ENCODE measurements at places on chromosomes 2 and 18. TPM values are rescaled to one million over a fixed set of nuclear protein-coding genes. Genes with fewer than 3 reads are reported as not detected.

GRCh38 chr2:120291401-120292311 lies 39.0 kb downstream of the RALB start:
- DNase-seq: no peak

- DNase-seq: peak; percentile 16
Observed at GRCh38 chr2:156826341-156826933, 390.3 kb downstream of the GPD2 start.

DNA sequence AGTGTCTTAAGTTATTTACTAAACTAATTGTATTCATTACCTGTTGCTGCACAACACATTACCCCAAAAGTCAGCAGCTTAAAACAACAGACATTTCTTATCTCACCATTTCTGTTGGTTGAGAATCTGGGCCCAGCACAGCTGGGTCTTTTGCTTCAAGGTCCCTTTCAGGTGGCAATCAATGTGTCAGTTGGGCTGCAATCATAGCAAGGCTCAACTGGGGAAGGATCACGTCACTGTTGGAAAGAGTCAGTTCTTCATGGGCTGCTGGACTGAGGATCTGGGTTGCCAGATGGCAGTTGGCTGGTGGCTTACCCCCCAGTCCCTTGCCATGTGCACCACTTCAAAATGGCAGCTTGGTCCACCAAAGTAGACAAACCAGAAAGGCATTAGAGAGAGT lies 261.2 kb downstream of the SUCLG1 start:
- no peak for DNase-seq

DNA sequence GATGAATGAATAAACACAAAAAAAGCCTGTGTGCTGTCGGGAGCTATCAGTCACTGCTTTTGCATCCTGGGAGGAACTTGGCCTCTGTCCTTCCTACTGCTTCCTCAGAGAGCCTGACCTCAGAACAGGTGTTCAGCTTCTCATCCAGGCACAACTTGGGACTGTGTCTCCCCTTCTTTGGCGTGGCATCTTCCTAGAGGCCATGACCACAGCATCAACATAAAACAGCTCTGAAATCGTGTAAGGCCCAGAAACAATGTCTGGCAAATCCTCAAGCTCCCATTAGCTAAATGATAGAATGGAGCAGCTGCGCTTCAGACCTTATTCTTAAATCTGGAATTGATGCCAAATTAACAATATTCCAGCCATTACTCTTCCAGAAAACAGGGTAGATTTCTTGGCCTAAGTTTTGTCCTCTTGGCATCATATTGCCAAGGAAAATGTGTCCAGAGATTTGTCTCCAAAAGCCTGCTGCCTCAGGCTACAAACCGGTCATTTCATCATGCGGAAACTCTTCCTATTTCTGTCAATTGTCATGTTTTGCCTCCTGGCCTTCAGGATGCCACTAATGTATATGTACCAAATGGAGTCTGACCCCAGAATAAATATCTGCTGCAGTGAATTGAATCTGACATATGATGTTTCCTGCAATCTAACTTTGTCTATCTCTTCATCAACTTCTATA lies 53.2 kb upstream of the RAB27B start:
- DNase-seq: no peak

DNA sequence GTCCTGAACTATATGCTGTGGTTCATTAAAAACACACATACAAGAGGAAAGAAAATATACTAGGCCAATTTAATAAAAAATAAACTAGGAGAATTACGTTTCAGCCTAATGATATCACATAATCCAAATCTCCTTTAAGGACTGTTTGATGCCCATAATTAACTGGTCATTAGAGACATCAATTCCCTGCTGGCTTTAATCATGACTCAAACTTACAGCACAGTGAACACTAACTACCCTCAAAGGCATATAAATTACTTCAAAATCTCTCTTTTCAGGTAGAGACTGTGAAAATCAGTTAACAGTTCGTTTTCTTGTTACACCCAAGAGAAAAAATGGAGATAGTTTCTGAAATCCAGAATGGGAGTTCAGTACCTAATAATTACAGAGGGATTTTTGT lies 567.4 kb downstream of the CBLN2 start:
- DNase-seq: no peak

- no peak for DNase-seq
Observed at GRCh38 chr2:149828520-149829210, 241.1 kb upstream of the MMADHC start.

- no peak for DNase-seq
Observed at GRCh38 chr2:118853651-118854291, 6.3 kb upstream of the EN1 start.

GRCh38 chr18:52652391-52652790 lies 312.4 kb downstream of the DCC start:
- DNase-seq: peak; percentile 2

GRCh38 chr18:52367953-52368742 lies 28.2 kb downstream of the DCC start:
- no peak for DNase-seq

DNA sequence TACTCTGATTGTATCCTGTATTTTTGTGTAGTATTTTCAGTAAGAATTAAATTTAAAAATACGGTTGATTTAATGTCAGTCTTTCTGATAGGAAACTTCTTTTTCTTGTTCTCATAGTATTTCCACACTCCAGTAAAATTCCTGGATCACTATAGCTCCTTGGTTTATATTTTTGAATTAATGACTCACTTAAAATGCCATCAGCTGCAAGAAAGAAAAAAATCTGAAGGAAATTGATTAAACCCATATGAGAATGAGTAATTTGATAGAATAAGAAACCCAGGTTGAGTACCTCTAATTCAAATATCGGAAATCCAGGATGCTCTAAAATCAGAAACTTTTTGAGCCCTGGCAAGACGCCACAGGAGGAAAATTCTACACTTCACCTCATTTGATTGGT lies 186.8 kb upstream of the RND3 start:
- no peak for DNase-seq

- DNase-seq: no peak
Observed at GRCh38 chr18:77373730-77374445, 124.2 kb downstream of the GALR1 start.

DNA sequence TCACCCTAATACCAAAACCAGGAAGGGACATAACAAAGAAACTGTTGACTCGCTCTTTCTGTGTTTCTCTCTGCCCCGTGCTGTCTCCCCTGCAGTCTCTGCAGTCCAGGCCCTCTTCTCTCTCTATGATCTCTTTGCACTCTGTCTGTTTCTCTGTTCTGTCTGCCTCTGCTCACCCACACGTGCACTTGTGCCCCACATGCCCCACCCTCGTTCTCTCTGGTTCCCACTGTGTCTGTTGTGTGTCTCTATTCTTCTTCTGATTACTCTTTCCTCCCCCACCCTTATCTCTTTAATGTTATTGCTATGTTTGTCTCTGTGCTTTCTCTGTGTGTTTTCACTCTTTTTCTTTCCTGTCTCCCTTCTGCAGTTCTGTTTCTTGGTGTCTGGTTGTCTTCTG lies 54.0 kb downstream of the NAT8 start:
- no peak for DNase-seq

DNA sequence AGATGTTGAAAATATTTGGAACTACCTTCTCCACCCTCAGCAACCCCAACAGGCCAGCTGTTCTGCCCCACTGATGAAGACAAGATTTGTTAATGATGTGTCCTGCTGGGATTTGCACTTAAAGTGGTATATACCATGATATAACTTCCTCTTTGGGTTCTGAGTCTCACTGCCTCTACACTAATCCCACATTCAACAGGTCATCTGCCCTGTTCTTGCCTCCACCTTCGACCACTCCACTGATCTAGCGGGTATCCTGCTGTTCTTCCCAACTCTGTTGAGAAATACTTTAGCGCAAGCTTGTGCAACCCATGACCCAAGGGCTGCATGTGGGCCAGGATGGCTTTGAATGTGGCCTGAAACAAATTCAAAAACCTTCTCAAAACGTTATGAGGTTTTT lies 72.7 kb downstream of the LRP1B start:
- no peak for DNase-seq

DNA sequence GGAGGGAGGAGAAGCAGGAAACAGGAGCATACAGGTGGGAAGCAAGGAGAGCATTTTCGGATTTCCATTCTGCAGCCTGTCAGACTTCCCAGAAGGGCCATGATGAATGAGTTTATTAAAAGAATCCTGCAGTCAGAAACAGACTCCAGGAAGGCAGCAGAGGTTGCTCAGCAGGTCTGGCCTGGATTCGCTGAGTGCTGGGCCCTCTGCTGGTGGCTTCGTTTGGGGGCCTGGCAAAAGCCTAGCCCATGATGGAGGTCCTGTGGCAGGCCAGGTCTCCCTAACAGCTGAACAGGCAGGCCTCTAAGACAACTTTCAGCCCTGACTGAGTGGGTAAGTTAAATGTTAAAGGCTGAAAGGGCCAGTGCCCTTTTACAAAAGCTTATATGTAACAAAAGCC lies 108.2 kb upstream of the CAPN13 start:
- peak; percentile 31 for DNase-seq

GRCh38 chr2:60852282-60852860 lies 29.0 kb upstream of the REL start:
- no peak for DNase-seq

DNA sequence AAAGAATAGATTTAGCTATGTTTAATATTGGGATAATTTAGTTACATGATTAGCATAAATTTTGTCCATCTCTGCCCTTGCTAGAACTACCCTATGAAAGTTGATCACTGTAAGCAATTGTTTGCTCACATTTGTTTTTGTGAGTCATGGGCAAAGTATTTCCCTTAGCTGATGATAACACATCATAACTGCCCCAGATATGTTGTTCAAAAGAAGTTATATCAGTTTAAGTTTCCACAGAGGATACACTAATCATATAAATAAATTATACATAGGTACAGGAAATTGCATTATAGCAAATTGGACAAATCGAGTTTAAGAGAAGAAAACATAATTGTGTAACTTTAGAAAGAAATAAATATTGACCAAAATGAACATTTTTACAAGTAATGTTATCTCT lies 223.2 kb upstream of the PIK3C3 start:
- no peak for DNase-seq

GRCh38 chr2:170717991-170718589 lies 3.0 kb downstream of the SP5 start:
- DNase-seq: no peak

GRCh38 chr2:235654103-235654813 lies 160.4 kb downstream of the AGAP1 start:
- DNase-seq: no peak

GRCh38 chr2:196808083-196808665 lies 981 bp downstream of the C2orf66 start:
- no peak for DNase-seq

GRCh38 chr2:12050396-12050795 lies 304.0 kb downstream of the LPIN1 start:
- DNase-seq: no peak

DNA sequence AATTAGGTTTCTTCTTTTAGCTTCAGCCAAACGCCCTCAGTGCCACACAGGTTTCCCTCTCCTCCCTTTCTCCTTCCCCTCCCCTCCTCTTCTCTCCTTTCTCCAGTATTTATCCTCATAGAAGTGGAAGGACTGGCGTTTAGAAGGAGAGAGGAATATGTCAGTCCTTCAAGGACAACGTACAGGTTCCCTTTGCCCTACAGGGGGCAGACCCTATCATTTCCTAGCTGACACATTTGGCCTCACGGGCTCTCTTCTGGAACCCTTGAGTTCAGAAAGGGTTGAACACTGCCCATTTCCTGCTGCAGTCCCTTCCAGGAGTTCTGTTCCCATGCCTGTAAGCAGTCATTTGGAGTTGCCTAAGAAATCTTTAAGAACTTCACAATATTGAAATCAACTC lies 46.1 kb downstream of the CDCA7 start:
- no peak for DNase-seq

- no peak for DNase-seq
Observed at GRCh38 chr2:128558441-128558840, 239.8 kb upstream of the HS6ST1 start.

GRCh38 chr18:3384664-3385563 lies 65.1 kb upstream of the TGIF1 start:
- no peak for DNase-seq

- no peak for DNase-seq
Observed at GRCh38 chr18:4311136-4311535, 144.0 kb downstream of the DLGAP1 start.

DNA sequence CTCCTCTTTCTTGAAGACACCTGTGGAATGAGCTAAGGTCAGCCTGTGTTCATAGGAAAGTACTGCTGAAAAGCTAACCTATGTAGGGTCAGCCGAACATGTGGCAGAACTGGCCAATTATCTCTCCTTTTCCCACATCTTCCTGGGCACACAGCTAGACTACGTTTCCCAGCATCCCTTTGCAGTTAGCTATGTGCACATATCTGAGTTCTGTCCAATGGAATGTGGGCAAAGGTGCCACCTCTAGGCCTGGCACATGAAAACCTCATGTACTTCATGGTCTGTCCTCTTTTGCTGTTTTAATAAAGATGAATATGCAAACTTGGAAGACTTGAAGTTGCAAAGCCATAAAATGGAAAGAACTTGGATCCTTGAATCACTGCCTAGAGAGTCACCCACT lies 352.6 kb downstream of the TNS1 start:
- DNase-seq: no peak

DNA sequence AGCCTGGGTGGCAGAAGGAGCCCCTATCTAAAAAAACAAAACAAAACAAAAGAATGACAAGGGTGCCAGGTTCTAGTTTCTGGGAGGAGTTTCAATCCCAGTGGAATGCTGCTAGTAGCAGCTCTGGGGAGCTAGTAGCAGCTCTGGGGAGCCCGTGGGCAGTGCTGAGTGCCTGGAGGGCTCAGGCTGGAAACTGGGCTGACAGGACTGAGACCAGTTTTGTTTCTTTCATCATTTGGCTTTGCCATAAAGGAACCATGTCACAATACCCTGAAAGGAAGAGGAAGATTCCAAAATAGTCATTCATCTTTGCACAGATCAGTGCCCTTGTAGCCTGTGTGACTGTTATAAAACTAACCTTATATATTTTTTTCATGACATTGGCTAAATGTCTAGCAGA lies 10.6 kb downstream of the MFSD6 start:
- DNase-seq: no peak

- no peak for DNase-seq
Observed at GRCh38 chr2:122101319-122101718, 345.9 kb downstream of the TSN start.

DNA sequence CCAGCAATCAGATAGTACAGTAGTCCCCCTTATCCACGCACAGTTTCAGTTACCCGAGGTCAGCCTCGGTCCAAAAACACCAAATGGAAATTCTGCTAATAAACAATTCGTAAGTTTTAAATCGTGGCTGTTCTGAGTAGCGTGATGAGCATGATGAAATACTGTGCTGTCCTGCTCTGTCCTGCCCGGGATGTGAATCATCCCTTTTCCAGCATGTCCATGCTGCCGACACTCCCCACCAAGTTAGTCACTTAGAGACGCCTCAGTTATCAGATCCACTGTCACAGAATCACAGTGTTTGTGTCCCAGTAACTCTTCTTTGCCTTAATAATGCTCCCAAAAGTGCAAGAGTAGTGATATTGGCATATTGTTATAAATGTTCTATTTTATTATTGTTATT lies 62.1 kb downstream of the MEX3C start:
- no peak for DNase-seq

Gene INHBB
- polyA plus RNA-seq: not detected

Gene RIT2
- not detected for polyA plus RNA-seq

Gene TEX51
- not detected for polyA plus RNA-seq

Gene CHMP3
- polyA plus RNA-seq: 147 TPM

Gene SLC4A3
- polyA plus RNA-seq: 8.2 TPM

Gene REG1B
- polyA plus RNA-seq: not detected

Gene HOXD8
- 231 TPM for polyA plus RNA-seq

Gene ZEB2
- 113 TPM for polyA plus RNA-seq

Gene CREG2
- 0.74 TPM for polyA plus RNA-seq

Gene C2orf72
- 3.5 TPM for polyA plus RNA-seq

Gene PROC
- polyA plus RNA-seq: 4.4 TPM

Gene AQP12A
- polyA plus RNA-seq: not detected
